Stimulated activated CD8-positive, alpha-beta memory T cell treated with anti-CD3 and anti-CD28 coated beads, Interleukin-15, amount 100 ng/mL, for 1 hour (primary cell): ENCODE measurements at places on chromosomes 16 and 17.

- no peak for DNase-seq
Measured at GRCh38 chr16:29897333-29897732, 2.0 kb downstream of the SEZ6L2 start.

DNA sequence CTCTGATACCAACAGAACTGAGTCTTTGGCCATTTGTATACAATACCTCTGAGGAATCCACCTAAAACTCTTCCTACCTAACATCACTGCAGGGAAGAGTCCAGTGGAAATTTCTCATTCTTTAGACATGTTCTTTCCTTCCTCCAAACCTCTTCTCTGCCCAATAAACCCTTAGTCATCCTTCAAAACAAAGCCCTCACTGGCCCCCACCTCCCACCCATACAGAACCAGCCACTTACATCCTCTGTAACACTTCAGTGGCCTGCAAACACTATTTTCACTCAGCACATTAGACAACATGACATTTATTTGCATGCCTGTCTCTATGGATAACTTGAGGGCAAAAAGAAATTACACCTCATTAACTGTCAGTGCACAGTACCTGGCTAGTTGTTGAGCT is 200.3 kb upstream of the NOG start:
- DNase-seq, result no peak

DNA sequence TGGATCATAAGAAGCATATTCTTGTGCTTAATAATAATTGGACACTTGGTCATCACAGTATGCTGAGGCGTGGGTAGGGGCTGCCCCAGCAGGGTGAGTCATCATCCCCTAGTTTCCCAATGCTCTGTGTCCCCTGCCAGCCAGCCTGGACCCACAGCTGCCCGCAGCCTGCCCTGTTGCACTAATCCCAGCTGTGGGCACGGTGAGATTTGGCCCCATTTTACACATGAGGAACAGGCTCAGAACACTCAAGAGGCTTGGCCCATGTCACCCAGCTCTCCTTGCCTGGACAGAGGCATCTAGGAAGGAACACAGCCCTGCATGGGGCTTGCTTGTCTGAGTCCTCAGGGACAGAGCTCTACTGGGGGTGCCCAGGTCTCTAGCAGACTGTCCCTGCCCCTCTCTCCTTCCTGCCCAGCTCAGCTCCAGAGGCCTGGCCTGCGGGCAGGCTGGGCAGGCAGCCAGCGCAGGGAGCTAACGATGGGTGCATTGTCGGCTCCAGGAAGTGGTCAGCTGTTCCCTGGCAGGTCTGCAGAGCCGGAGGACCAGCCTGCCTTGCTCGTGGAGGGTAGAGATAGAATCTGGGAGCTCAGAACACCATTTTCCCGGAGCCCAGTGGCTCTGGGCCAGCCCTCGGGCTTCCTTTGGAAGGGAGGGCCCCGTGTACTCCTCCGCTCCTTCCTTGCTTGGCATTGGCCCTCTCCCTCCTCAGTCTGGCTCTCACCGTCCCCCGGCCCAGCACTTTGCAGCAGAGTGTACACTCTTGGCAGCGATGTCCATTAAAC is 189.4 kb downstream of the RAB11FIP4 start:
- no peak for DNase-seq

GRCh38 chr17:78072961-78073360 is 55.6 kb downstream of the TMC6 start:
- no peak for DNase-seq

- DNase-seq, result no peak
Measured at GRCh38 chr17:61479493-61480413, 27.5 kb downstream of the TBX4 start.

GRCh38 chr17:38434178-38434665 is 6.0 kb downstream of the ARHGAP23 start:
- no peak for DNase-seq

GRCh38 chr17:72456075-72456474 is 335.3 kb downstream of the SOX9 start:
- no peak for DNase-seq

- no peak for DNase-seq
Measured at GRCh38 chr17:62807812-62808575, at the start of gene MARCHF10. MARCHF10 (minus strand) TSS chr17:62808314; CDS start chr17:62801735, 6,579 bp downstream.

DNA sequence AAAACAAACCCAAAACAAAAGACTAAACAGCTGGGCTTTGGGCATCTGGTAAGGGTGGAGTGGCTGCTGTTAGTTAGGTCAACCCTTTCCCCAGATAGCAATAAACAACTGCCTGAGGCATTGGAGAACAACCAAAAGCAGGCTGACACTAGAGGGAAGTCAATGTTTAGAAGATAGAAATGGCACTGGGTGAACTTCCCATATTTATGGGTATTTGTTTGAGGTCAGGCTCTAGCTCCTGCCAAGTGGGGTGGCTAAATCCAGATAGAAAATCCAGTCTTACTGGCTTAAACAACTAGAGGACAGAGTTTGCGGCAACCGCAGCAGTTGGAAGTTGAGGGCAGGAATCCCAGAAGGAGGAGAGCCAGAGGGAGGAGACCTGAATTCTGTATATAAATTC is 79.4 kb downstream of the SDK2 start:
- no peak for DNase-seq

DNA sequence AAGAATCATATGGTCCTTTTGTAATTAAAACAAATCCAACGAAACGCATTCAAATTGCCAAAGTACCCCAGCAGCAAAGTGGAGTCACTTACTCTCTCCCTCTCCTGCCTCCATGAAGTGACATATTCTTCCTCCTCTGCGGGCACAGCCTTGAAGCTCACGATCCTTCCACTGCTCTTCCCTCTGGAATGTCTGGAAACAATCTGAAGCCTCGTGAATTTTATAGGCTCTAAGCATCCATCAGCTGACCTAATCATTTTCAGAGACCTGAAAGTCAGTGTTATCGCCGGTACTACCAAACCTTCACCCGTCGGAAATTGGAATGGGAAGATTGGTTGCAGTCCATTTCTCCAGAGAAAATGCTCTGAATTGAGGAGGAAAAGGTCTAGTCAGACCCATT is 134.5 kb upstream of the FOXF1 start:
- no peak for DNase-seq

DNA sequence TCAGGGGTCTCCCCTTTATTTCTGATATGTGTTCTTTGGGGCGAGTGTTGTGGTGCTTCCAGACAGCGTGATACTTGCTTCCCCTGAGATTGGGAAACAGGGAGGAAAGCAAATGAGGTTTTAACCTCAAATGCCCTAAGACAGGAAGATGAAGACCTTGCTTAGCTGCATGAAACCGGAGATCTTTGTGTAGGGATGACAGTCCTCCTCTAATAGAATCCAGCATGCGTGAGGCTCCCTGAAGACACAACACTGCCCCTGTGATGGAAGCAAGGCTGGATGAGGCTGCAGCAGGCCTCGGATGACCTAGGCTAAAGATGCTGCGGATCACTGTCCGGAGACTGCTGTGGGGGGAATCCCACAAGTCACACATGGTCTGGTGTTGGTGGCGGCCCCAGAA is 491.0 kb downstream of the CDH13 start:
- DNase-seq, result no peak

DNA sequence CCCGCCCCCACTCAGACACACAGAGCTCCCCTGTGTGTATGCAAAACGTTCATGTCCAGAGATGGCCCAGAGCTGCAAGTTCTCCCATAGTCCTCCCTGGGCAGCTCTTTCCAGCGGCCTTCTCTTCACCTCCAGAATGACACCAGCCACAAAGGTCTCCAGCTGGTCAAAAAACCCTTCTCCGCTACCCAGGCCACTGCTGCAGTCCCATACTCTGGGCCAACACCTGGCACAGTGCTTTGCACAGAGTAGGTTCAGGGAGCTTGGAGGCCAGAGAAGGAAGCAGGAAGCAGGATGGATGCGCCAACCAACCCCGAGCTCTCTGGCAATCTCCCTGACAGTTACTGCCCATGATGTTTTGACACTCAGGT is 1.1 kb upstream of the STAT5B start:
- no peak for DNase-seq

DNA sequence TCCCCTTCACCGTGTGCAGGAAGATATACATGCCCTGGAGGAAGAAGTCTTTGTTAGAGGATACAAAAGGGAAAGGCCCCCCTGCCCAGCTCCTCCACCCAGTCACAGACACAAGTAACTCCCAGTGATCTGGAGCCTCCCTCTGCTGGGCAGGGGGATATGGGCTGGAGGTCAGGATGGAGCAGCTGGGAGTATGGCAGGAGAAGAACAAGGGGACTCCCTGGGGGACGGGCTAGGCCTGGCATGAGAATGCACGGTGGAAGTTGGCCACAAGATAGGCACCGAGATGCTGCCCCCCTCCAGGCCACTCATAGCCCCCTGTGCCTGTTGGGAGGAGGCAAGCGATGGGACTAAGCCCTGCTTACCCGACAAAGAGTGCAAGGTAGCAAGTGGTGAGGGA is 4.2 kb downstream of the ORMDL3 start:
- no peak for DNase-seq

GRCh38 chr17:52202520-52203080 is 44.1 kb upstream of the CA10 start:
- no peak for DNase-seq

- no peak for DNase-seq
Measured at GRCh38 chr17:47287068-47287467, 33.4 kb downstream of the ITGB3 start.

GRCh38 chr17:47694581-47695428 is 844 bp downstream of the TBKBP1 start:
- DNase-seq, result no peak

DNA sequence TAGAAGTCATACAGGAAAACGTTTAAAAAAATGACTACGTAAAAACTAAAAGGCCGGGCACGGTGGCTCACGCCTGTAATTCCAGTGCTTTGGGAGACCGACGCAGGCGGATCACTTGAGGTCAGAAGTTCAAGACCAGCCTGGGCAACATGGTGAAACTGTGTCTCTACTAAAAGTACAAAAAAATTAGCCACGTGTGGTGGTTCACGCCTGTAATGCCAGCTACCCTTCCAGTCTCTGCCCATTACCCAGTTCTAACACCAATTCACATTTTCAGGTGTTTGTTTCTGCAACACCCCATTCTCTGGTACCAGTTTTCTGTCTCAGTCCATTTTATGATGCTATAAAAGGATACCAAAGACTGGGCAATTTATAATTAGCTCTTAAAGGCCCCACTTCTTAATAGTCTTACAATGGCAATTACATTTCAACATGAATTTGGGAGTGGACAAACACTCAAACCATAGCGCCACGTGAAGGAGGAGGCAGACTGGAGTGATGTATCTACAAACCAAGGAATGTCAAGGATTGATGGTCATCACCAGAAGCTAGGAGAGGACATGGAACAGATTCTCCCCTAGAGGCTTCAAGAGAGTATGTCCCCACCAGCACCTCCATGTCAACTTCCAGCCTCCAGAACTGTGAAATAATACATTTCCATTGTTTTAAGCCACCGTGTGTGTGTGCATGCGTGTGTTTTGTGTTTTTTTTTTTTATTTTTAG is 791 bp upstream of the C17orf75 start:
- no peak for DNase-seq

- DNase-seq, result no peak
Measured at GRCh38 chr17:62573480-62574117, 53.9 kb upstream of the MRC2 start.

- DNase-seq, result no peak
Measured at GRCh38 chr17:27038676-27039075, 255.2 kb upstream of the WSB1 start.

- DNase-seq, result no peak
Measured at GRCh38 chr17:6994118-6994598, 1.7 kb upstream of the ALOX12 start.

- DNase-seq, result no peak
Measured at GRCh38 chr16:81505011-81505661, 60.5 kb downstream of the CMIP start.

DNA sequence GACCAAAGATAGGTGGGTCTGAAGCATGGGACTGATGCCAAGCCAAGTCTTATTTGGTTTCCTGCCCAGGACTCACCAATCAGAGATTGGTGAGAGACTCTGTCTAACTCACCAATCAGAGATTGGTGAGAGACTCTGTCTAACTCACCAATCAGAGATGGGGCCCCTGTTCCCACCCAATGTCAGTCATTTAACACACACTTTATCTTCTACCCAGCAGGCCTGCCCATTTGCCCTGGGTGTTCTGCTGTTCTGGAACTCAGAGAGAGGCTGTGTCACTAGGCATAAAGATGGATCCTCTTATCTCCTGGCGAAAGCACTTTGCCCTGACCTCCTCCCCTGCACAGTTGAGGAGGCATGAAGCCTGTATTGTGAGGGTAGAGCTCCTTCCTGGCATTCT is 5.4 kb upstream of the RHOT1 start:
- DNase-seq, result no peak

DNA sequence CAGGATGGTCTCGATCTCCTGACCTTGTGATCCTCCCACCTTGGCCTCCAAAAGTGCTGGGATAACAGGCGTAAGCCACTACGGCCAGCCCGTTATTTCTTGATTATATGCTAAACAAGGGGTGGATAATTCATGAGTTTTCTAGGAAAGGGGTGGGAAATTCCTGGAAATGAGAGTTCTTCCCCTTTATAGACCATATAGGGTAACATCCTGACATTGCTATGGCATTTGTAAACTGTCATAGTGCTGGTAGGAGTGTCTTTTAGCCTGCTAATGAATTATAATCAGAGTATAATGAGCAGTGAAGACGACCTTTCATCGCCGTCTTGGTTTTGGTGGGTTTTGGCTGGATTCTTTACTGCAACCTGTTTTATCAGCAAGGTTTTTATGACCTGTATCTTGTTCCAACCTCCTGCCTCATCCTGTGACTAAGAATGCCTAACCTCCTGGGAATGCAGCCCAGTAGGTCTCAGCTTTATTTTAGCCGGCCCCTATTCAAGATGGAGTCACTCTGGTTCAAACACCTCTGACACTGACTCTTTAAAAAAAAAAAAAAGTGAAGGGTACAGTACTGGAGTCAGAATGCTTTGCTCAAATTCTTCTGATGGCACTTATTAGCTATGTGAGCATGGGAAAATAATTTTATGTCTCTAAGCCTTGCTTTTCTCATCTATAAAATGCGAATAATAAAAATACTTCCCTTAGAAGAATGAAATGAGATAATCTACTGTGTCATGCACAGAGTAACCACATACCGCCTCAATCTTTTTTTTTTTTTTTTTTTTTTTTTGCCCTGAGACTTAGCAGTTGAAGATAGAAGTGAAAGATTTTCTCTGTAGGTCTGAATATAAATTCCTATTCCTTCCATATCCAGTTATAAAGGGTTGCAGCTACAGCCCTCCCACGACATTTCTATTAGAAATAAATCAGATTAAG is 5.1 kb upstream of the CALCOCO2 start:
- no peak for DNase-seq

DNA sequence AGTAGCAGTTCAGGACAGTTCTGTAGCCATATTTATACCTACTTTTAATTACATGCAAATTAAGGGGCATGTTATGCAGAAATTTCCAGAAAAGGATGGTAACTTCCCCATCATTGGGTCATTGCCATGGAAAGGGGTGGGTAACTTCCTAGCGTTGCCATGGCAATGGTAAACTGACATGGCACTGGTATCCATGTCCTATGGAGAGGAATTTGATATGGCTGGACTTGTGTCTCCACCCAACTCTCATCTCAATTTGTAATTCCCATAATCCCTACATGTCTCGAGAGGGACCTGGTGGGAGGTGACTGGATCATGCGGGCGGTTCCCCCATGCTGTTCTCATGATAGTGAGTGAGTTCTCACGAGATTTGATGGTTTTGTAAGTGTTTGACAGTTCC is 35.6 kb upstream of the CACNG4 start:
- DNase-seq, result no peak

- DNase-seq, result no peak
Measured at GRCh38 chr16:29834079-29834478, 13.8 kb downstream of the MVP start.
